ENCODE measurements at places on chromosomes 7 and 10. TPM values are rescaled to one million over a fixed set of nuclear protein-coding genes. Genes with fewer than 3 reads are reported as not detected.

The CDHR1 gene
- total RNA-seq = 0.26 TPM

DNA sequence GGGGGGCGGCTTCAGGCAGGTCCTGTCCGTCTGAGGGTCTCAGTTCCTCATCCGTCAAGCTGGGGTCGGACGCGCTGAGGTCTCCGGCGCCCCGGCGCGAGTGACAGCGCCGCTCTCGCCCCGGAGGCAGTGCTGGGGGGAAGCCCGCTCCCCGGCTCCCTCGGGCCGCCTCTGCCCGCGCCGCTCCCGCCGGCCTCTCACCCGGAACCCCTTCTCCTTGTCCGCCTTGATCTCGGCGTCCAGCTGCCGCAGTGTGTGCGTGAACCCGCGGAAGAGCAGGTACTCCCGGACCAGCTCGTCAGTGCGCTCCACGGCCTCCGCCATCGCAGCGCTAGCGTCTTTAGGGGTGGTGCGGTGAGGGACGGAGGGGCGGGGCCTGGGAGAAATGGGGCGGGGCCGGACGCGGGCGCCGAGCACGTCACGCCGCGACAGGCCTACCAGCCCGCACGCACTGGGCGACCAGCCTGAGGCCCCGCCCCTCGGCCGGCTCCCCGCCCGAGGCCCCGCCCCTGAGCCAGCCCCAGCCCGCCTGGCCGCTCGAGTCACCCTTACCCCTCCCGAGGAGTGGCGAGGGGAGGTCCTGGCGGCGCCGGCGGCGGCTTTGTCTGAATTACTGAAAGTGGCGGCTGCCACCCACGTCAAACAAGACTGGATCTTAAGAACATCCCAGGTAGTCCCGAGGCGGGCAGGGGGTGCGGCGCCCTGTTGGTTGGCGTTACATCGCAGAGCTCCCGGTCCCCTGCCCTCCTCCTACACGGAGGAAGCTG is at the start of gene WDR91:
Gene WDR91 (minus strand): TSS at position 348 of the 767 bp plus-strand sequence. CDS start 24 bp downstream, at position 324.
- peak within 1 kb of the TSS; percentile 94 for H3K4me3 ChIP-seq
- peaks cover 18% of the 10 kb centered on the region for H3K4me1 ChIP-seq
- peak within 1 kb of the TSS; percentile 99 for H3K27ac ChIP-seq
- H3K27me3 ChIP-seq = peaks cover 3% of the 10 kb centered on the region

The POLR2J2 gene
- 19.4 TPM for total RNA-seq

DNA sequence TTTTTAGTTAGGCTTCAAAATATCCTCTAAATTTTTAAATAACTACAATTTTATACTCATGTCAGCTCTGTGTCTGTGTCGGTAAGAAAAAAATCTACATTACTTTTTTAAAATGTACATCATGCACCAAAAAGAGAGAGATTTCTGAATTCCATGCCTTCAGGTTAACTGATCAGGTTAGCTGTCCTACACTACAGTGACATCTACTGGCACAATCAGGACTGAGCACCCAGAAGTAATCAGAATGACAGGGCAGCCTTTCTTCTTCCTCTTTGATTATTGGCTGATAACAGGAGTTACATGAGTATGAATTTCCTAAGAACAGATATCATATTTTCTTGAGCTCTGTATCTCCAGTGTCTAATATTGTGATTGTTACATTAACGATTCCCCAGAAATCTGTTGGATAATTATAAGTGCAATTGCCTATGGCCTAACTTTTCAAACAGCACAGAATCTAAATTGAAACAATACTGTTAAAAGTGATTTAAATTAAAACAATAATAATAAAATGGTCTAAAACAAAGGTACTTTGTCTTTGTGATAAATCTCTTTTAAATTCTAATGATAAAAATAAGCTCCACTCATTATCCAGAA is 41.8 kb upstream of the HYCC1 start:
- peaks cover 6% of the 10 kb centered on the region for H3K4me1 ChIP-seq
- H3K36me3 ChIP-seq = no peaks in the 10 kb centered on the region
- H3K4me3 ChIP-seq = no peak overlapping the region
- no peak overlapping the region for H3K27ac ChIP-seq

The PURB gene
- 28.0 TPM for total RNA-seq
